ENCODE measurements at places on chromosomes 7 and 10. TPM values are rescaled to one million over a fixed set of nuclear protein-coding genes. Genes with fewer than 3 reads are reported as not detected.
A peak's percentile ranks its signal among the peaks of the same experiment; 100 is the strongest.

- no peak for DNase-seq
Observed at GRCh38 chr10:71982269-71983178, 18.3 kb downstream of the CHST3 start.

DNA sequence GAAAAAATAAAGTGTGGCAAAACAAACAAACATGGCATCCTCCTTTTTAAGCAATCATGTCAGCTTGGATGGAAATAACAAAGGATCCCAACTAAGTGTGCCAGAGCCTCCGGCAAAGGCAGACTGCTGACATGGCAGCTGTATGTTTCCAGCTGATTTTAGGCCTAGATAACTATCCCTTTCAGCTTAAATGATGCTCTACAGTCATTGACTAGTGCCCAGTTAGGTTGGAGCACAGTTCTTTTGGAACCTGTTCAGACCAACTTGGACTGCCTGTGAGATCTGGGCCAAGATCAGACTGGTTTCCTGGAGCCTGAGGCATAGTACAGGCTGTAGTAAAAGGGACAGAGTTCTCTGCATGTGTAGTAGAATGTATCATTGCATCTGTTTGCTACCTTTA lies 128.7 kb downstream of the DYNC1I1 start:
- DNase-seq = no peak

GRCh38 chr7:139777133-139777891 lies 486 bp downstream of the HIPK2 start:
- DNase-seq = peak; percentile 86

GRCh38 chr7:37390114-37390513 lies 58.5 kb downstream of the ELMO1 start:
- DNase-seq = no peak

GRCh38 chr10:11551916-11552602 lies 59.4 kb downstream of the USP6NL start:
- DNase-seq = no peak

GRCh38 chr10:123645615-123646014 lies 20.5 kb upstream of the GPR26 start:
- DNase-seq = no peak

DNA sequence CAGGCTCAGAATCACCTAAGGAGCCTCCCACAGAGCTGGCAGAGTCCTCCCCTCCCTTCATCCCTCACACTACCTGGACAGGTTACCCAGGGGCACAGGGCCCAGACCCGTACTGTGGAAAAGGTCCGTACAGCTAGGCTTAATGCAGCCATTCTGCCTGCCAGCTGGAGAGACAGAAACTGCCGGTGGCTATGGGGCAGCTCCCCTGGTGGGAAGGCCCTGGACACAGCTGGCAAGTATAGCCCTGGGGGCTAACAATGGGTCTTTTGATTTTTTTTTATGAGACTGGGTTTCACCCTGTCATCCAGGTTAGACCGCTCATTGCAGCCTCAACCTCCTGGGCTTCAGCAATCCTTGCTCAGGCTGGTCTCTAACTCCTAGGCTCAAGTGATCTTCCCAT lies 68.3 kb downstream of the GNA12 start:
- DNase-seq = no peak

GRCh38 chr7:64849250-64849923 lies 53.7 kb upstream of the ZNF273 start:
- DNase-seq = no peak

- peak; percentile 88 for DNase-seq
Observed at GRCh38 chr7:102978284-102978683, 65.5 kb downstream of the LRRC17 start.

DNA sequence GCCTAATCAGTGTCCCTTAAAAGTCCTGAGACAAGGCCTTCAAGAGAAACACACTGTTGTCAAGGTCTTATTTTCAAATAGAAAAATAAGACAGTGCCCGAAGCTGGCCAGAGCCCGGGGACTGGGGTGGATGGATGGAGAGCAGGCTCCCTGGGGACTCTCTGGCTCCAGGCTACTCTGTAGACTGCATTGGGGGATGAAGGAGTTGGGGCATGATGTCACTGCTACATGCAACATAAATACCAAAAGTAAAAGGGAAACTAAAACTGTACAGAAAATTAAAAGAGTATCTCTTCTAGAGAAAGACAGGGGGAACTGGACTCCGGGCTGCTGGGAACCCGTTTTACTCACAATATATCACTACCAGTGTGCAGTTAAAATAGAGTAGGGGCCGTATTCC lies 629.8 kb downstream of the KCNMA1 start:
- no peak for DNase-seq

DNA sequence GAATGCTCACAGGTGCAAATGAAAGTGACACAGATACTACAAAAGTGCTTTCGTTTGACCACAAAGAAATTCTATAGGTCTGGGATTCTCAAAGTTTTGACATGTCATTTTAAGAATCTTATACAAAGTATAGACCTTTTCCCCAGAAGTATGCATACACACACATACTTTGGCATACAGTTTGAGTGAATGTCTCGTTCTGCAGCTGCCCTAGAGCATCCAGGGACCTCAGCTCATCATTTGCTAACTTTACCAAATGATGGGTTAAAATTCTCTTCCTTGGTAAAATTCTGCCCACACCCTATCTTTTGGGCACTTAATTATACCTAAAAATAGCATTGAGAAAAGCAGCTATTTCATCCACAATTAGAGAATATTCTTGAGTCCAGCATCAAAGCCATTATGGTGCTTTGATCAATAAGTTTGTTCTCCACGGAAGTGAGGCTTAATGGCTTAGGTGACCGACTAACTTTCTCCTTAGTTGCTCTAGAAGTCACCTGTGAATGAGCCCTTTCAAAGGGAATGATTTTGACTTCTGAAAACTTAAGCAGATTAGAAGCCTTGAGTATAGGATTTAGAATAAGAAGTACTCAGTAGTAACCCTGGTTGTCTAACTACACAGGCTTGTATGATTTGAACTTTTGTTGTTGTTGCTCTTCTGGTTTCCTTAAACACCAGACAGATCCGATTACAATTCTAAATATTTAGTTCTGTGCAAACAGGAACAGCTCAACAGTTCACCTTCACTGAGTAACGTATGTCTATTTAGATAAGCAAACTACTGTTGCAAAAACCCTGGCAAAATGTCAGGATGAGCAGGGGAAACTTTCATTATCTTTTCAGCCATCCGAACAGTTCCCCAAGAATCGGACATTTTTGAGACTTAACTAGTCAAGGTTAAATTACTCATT lies 70.6 kb downstream of the CNNM2 start:
- DNase-seq = no peak

DNA sequence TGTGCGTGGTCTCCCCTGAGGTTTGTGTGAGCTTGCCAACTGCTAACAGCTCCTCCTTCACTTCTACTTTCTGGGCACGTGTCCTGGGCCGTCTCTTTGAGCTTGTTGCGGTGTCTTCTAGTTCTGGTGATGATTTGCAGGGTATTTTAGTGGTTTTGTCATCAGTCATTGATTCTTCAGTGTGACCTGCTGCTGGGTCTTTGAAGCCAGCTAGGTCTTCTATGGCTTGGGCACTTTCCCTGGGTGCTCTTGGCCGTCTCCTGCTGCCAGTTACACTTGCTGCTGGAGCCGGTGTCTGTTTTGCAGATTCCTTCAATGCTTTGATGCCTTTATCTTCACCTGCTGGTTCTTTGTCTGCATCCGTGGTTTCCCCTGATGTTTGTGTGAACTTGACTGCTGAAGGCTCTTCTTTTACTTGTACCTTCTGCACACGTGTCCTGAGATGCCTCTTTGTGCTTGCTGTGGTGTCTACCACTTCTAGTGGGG lies 23.0 kb downstream of the MKI67 start:
- DNase-seq = no peak

GRCh38 chr10:90642650-90643049 lies 215.2 kb downstream of the HTR7 start:
- DNase-seq = no peak

GRCh38 chr10:27815261-27815660 lies 69.6 kb upstream of the MKX start:
- no peak for DNase-seq

GRCh38 chr10:7890781-7891180 lies 72.5 kb downstream of the TAF3 start:
- no peak for DNase-seq

DNA sequence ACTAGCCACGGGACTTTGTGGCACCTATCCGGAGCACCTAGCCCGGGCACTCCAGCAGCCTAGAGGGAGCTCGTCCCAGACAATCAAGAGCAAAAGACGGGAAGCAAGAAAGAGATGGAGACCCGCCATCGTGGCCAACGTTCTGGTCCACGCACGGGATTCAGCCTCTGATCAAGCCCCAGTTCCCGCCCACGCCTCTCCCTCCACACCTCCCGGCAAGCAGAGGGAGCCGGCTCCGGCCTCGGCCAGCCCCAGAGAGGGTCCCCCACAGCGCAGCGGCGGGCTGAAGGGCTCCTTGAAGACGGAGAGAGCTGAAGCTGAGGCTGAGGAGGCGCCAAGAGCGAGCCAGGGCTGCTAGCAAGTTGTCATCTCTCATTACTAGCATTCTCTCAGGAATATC lies 992 bp upstream of the SLC39A12 start:
- DNase-seq = no peak

DNA sequence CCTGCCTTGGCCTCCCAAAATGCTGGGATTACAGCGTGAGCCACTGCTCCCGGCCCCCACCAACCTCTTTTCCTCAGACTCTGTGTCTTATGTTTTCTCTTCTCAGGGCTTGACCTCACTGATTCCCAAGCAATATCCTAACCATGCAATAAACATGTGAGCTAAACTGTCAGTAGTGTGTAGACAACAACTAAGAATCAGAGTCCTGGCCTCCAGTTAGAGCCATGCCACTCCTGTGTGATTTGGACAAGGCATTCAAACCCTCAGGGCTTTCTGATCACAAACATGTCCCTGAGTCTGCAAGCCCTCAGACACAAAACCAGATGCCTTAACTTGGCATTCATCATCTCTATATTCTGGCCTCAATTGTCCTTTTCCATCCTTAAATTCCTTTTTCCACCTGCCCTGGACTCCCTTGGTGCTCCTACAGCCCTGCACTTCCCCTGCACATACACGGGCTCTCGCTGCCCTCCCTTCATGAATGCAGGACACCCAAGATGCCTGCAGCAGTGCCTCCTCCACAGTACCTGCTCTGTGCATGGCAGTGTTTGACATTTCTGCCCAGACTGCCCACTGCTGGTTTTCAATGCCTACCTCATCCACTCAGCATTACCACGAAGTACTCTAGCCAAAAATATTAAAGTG lies 142.8 kb downstream of the CYP26A1 start:
- no peak for DNase-seq

- DNase-seq = no peak
Observed at GRCh38 chr7:112874909-112875308, 84.7 kb upstream of the TMEM168 start.

DNA sequence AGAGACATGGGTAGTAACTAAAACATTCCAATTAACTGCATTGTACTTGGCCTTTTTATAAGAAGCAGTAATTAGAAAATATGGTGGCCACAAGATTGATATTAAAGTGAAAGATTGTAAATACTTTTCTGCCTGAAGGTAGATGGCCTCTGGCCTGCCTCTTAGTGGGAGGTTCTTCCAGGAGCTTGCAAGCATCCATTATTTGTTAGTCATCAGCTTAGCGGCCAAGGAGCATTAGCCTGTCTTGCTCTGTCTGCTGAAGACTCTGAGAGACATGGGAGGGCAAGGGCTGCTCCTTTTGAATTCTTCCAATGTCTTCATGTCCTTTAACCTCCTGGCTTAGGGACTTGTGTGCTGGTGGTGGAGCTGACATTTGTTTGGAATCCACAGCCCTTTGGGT lies 80.4 kb downstream of the TCF7L2 start:
- DNase-seq = no peak

- DNase-seq = no peak
Observed at GRCh38 chr7:154304231-154304630, 252.0 kb downstream of the DPP6 start.

- no peak for DNase-seq
Observed at GRCh38 chr7:149685455-149685854, 87.9 kb downstream of the ZNF467 start.

DNA sequence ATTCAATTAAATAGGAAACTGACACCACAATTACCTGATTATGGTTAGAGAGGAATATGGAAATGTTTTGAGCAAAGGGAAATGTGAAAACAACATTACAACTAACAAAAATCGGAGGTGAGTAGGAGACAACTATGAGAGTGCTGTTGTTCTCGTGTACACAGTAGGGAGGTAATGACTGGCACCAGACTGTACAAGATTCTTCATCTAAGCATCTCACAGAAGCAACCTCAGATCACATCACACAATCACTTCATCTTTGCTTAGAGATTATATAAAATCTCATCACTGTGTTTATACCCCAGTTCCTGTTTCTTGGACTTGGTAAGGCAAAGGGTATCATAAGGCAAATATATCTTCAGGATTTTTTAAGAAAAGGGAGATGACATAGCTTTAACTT lies 14.9 kb downstream of the ABLIM1 start:
- DNase-seq = no peak

DNA sequence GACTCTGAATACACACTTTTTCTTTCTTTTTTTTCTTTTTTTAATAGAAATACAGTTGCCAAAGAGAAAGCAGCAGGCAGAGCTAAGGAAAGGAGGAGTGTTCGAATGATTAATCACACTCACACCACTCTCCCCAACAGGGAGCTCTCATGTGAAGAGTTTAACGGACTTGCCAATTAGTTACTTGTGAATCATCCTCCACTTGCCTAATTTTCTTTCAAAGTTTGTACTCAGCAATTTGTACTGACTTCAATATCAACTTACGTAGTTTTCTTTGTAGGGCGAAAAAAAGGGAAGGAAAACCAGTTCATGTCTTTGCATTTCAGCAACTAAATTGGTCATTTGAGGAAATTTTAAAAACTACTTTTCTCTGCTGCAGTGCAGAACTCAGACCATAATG lies 109.2 kb downstream of the PIP4K2A start:
- no peak for DNase-seq

DNA sequence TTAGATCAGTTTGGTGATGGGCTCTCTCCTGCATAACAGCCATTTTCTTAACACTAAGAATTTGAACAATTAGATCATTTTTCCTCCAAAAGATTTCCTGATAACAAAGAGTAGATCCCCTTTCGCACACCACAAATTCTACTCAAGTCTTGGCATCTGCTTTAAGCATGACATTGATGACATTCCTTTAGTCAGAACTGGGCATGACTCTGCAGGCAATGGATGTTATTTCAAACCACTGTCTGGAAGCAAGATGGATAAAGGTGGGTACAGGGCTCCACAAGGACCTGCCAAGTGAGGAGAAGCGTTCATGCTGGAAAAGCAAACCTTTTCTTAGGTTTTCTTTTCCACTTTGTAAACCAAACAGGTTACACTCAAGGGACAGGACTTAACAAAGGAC lies 123.5 kb downstream of the GLCCI1 start:
- DNase-seq = no peak

GRCh38 chr10:60572511-60573194 lies 183.0 kb upstream of the ANK3 start:
- peak; percentile 48 for DNase-seq

SPOCK2 gene
- 1.8 TPM for polyA plus RNA-seq

IGFBP3 gene
- 255 TPM for polyA plus RNA-seq

VAX1 gene
- polyA plus RNA-seq = not detected

GRID1 gene
- polyA plus RNA-seq = not detected

FAM13C gene
- 16.3 TPM for polyA plus RNA-seq

MUC3A gene
- polyA plus RNA-seq = not detected

METTL27 gene
- polyA plus RNA-seq = not detected

FAM24B gene
- 2.1 TPM for polyA plus RNA-seq

TMEM184A gene
- polyA plus RNA-seq = 6.1 TPM

MTPN gene
- polyA plus RNA-seq = 88.8 TPM
